ENCODE measurements at places on chromosomes 13 and 19.

GRCh38 chr19:46210669-46211068 lies 18.9 kb upstream of the IGFL1 start:
- DNase-seq, result no peak

DNA sequence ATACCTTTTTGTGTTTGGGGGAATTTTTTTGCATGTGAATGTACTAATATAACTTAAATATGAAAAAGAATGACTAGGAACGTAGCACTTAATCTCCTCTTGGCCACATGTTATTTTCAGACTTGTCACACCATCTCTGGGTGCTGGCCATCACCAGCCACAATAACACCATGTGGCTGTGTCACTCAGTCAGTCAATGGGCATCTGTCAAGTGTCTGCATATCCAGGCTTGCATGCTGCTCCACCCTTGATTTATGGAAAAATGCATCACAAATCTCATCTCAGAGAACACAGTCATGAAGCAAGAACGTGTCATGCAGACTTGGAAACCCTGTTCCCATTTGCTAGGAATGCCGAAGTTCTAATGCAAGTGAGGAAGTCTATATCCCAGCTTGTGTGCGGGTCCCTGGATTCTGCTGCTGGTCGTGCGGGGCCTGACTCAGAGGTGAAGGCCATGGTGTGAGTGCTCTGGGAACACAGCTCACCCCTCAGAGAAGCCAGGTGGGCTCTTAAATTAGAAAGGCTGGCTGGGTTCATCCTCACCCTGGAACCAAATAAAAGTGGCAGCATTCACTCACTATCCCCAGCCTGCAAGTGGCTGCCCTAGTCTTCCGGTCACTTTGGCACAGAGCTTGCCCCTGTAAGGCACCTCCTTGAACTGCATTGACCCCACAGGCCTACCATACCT lies 53.6 kb upstream of the ARHGEF7 start:
- no peak for DNase-seq

- DNase-seq, result no peak
Observed at GRCh38 chr13:76948149-76948548, at the start of gene ACOD1. Gene ACOD1 (plus strand): TSS chr13:76948511. CDS start chr13:76948559, 48 bp downstream.

DNA sequence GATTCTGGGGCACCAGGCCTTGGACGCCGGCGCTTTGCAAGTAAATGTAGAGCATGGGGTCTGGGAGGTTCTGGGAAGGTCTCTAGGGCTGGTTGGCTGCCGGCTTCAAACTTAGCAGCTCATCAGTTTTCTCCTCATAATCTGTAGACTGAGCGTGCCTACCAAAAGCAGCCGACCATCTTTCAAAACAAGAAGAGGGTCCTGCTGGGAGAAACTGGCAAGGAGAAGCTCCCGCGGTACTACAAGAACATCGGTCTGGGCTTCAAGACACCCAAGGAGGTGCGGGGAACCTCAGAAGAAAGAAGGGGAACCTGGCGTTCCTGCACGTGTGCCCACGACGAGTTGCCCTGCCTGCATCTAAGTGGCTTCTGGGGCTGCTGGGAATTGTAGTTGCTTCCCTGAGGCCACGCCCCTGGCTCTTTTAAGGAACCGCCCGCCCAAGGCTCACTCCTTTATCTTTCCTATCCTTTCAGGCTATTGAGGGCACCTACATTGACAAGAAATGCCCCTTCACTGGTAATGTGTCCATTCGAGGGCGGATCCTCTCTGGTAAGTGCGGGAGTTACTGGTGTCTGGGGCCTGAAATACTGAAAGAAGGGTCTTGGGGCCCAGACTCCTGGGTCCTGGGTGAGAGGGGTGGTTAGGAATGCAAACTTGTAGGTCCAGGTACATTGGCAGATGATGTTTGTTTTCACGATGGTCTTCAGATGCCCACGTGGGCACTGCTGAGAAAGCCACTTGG lies 984 bp downstream of the RPS11 start:
- DNase-seq, result no peak

GRCh38 chr19:44626048-44626624 lies 12.8 kb downstream of the IGSF23 start:
- no peak for DNase-seq

DNA sequence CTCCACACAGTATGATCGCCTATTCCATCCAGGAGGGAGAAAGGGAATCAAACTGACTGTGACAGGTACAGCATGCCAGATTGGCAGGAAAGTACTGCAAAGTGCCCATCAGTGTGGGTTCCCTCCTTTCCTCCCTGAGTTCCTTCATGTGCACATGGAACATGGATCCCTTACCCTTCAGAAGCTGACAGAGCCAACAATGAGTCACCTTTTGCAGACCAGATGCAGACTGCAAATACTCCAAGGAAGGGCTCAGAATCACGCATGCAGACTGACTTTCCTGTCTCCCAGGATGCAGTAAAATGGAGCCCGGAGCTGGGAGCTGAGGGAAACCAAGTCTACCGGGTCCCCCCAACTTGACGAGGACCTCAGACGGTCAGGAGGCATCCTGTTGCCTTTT lies 41.8 kb downstream of the SACS start:
- DNase-seq, result no peak

DNA sequence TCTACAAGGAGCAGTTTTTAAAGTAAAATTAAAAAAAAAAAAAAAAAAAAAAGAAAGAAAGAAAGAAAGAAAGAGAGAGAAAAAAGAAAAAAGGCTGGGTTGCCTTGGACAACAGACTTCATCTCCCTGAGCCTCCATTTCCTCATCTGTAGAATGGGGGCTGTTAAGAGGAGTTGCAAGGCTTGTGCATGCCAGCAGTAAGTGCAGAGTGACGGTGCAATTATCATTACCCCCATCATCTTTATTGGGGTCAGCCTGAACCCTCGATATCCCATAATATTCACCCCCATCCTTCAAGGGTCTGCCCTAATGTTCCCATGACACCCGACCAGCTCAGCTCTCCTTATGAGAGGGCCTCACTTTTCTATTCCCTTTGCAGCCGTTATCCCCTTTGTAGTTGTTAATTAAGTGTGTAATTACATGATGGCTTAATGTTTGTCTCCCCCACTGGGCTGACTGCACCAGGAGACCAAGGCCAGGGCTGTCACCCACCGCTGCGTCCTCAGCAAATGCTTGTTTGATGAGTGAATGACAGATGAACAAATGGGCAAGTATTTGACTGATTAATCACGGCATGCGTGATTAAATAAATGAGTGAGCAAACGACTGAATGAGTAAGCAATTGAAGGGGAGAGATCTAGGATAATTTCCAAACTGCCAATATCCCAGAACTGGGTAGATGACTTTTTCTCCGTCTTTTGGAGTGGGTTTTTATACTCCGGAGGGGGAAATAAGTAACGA lies 10.1 kb downstream of the FOSB start:
- DNase-seq, result no peak

- DNase-seq, result no peak
Observed at GRCh38 chr19:18666784-18667183, 16.7 kb upstream of the CRTC1 start.

- DNase-seq, result no peak
Observed at GRCh38 chr13:69194130-69194529, 913.5 kb upstream of the ATXN8OS start.

DNA sequence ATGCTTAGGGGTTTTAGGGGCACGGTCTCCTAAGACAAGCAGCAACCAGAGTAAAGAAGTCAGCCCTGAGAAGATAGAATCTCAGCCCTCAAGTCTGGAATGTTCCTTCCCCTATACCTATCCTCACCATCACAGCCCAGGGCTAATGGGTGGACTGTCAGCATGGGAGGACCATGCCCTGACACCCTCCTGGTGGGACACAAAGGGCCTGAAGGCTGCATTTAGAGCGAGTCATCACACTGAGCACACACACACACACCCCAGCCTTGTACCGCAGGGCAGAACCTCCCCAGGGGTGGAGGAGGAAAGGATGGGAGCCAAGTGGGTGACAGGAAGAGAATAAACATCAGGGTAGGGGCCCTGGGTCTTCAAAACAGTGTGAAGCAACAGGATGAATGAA lies 174.8 kb upstream of the SERP2 start:
- no peak for DNase-seq

DNA sequence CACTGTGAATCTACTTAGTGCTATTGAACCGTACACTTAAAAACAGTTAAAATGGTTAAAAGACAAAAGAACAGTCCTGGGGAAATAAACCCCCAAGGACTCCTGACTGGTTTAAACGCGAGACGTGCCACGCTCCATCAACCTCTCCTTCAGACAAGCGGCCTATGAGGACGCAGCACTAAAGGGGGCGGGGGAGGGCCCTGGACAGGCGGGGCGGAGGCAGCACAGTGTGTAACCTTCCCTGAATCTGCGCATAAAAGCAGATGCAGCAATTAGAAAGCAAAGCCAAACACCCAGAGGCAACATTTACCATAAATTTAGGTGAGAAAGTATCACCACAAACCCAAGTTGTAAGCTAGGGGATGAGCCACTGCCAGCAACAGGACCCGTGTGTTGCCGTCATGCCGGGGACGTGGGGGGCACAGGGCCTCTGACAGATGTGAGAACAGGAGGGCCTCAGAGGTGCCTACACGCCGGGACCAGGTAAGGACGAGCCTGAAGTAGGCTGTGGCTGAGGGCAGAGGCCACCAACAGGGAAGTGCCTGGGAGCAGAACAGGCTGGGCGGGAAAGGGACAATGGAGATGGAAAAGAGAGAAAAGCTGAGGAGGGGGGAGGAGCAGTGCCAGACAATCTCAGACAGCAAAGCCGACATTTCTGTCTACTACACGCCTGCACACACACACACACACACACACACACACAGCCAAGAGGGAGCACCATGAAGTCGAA lies 15.3 kb upstream of the ADPRHL1 start:
- DNase-seq, result no peak

- no peak for DNase-seq
Observed at GRCh38 chr19:43501661-43502418, 2.7 kb downstream of the PHLDB3 start.

DNA sequence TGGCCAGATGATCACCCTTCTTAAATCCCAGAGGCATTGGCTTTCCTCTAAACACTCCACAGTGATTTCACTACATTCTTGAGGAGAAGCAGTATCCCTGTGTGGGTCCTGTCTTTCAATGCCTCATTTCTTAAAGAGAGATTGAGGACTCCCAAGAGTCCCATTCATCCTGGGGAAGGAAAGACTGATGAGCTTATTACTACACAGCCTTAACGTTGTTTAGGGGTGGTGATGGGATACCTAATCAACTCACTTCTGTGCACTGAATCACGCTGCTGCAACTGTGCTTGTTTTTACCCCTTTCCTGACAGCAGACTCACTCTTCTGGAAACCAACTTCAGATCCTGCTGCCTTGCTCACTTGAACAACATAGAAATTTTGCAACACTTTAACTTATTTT lies 203.1 kb downstream of the RGCC start:
- no peak for DNase-seq

GRCh38 chr13:46992383-46992952 lies 95.6 kb upstream of the HTR2A start:
- DNase-seq, result no peak

DNA sequence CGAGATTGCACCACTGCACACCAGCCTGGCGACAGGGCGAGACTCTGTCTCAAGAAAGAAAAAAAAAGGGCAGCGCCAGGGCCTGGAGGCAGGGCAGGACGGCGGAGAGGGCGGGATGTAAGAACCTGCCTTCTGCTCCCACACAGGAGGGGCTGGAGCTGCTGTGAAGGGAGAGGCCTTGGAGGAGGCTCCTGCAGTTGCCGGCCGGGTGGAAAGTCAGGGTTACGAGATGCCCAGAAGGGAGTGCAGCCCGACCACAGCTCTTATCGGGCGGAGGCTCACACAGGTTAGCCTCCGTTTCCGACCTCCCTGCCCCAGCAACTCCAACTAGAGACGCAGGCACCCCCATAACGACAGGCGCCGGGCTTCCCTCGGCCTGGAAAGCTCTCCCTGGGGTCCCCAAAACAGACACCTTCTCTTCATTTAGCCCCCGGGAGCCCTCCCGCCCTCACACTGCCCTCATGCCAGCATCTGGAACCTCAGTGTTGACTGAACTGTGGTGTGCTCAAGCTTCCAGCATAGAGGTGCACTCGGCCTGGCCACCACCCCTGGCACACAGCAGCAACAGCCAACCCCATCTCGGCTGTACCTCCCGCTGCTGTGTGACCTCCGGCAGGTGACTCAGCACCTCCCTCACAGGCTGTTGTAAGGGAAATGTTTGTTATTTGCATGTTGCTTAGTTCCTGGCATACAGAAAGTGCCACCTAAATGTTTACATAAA lies 1.4 kb downstream of the PLPP2 start:
- DNase-seq, result no peak
